ENCODE measurements at places on chromosomes 6 and 20. TPM values are rescaled to one million over a fixed set of nuclear protein-coding genes. Genes with fewer than 3 reads are reported as not detected.

DNA sequence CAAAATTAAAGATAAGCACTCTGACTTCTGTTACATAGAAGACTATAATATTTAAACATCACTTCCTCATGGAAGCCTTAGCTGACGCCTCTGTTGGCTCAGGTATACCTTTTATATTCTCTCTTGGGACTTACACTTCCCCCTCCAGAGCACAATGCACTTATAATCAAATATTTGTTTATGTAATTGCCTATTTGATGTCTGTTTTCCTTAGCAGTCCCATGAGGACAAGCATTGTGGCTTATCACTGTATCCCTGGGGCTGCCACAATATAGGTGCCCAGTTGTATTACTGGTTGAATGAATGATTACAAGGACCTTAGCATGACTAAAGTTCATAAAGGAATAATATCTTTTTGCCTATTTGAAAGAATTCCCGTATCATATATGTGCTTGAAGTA is 186.7 kb upstream of the VGLL2 start:
- no peak for DNase-seq

DNA sequence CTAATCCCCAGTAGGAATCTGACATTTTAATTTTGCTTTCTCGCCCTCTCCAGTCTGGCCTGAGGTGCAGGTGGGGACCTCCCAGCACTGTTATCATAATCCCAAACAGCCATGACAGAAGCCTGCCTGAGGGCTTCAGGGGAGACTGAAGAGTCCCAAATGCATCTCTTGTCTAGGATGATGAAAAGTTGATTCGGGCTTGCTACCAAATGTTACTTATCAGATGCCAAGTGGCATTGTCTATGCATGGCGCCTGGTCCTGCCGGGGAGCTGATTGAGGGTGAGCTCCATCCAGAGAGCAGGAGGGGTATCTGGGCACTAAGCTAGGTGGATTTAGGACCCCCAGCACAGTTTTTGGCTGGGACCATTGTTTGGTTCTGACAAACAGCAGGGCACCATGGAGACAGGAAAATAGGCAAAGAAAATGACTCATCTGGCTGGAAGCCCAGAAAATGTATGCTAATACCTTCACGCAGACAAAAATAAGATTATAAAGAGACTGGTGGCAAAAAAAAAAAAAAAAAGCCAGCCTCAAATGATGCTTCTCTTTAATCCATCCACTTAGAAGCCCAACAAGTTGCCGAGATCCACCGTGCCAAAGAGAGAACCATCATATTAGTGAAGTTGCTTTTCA is 513.7 kb upstream of the SULF2 start:
- peak; percentile 69 for DNase-seq

- DNase-seq, result no peak
Measured at GRCh38 chr6:10217111-10217510, 197.8 kb downstream of the TFAP2A start.

DNA sequence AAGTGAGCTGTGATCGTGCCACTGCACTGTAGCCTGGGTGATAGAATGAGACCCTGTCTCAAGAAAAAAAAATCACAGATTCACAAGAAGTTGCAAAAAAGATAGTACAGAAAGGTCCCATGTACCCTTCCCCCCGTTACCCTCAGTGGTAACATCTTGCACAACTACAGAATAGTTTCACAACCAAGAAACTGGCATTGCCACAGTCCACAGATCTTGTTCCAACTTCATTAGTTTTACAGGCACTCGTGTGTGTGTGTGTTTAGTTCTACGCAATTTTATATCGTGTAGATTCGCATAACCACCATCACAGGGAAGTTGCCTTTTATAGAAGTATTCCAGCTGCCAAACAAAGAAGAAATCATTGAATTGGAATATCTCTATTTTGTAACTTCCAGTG is 19.1 kb downstream of the SPATA2 start:
- no peak for DNase-seq

The MRPS26 gene
- 51.2 TPM for total RNA-seq
